ENCODE measurements at places on chromosomes 6 and 20.

- DNase-seq: no peak
These were observed 36.1 kb downstream of the DSTN start for GRCh38 chr20:17606001-17606400.

GRCh38 chr6:116954938-116955337 is 77.9 kb downstream of the RFX6 start:
- DNase-seq: no peak

DNA sequence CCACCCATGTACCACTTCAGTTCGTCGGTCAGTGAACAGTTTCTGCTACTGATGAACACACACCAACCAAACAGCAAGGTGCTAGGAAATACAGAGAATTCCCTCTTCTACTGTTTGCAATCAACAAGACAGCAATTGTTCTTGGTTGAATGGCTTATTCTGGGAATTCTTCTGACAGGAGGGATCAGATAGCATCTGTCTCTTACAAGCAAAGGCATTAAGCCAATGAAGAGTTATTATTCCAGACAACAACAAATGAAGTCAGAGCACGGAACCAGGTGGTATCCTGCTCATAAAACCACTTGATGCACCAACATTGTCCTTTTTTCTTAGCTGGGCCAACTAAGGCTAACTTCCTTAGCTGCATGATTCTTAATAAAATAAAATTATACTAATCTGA is 37.8 kb downstream of the PTPRK start:
- DNase-seq: no peak

DNA sequence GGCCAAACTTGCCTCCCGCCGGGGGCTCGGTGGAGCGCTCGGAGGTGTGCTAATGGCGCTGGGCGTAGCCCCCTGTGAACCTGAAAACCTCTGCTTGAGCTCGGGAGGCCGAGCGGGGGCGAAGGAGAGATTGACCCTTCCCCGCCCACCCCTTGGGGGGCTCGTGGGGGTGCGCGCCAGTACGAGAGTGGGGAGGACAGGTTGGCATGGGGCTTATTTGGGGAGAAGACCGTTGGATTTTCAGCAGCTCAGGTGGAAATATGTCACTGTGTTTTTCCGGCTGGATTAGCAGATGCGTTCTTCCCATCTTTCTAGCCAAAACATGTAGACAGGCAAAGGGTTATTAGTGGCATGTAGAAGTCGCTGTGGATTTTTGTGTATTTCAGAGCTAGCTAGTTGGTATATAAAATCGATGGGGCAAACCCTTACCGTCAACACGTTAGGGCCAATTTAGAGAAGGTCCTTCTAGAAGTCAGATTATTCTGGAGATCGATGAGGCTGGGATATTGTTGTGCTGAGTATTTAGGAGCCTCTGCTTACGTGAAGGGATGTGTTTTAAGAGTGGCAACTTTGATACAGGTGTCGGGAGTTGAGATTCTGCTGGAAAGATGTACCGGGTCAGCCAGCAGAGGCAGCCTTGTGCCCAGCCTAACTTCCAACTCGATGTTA is 525 bp downstream of the NCOA7 start:
- DNase-seq: no peak

DNA sequence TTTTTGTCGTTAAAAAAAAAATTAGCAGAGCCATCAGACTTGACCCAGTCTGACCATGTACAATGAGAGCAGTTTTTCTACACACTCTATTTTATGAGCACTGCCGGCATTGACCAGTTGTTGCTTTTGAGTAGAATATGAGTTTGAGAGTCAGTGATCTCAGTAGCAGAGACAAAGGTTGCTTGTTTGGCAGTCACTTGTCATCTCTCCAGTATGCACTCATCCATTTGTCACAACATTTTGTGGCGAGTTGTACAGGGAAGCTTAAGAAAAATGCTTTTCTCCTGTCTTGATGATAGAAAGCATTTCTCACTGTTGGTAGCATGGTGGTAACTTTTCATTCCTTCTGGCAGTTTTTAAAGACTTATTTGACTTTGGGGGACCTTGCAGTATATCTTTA is 159.9 kb downstream of the MMS22L start:
- DNase-seq: no peak

- no peak for DNase-seq
These were observed 119.4 kb downstream of the JARID2 start for GRCh38 chr6:15365273-15365687.

DNA sequence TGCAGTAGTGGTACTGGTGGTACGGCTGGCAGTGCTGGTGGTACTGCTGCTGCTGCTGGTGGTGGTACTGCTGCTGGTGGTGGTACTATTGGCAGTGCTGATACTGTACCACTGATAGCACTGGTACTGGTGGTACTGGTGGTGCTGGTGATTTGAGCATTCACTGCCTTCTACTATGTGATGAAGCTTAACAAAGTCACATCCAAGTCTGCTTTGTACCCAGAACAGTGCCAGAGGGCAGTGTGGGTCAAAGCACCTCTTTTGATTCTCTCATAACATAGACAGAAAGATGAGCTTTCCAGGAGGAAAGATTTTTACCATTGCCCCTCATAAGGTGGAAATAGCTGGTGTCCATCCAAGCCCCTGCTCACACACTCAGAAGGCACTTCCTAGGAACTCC is 48.7 kb downstream of the ANKRD6 start:
- DNase-seq: no peak

DNA sequence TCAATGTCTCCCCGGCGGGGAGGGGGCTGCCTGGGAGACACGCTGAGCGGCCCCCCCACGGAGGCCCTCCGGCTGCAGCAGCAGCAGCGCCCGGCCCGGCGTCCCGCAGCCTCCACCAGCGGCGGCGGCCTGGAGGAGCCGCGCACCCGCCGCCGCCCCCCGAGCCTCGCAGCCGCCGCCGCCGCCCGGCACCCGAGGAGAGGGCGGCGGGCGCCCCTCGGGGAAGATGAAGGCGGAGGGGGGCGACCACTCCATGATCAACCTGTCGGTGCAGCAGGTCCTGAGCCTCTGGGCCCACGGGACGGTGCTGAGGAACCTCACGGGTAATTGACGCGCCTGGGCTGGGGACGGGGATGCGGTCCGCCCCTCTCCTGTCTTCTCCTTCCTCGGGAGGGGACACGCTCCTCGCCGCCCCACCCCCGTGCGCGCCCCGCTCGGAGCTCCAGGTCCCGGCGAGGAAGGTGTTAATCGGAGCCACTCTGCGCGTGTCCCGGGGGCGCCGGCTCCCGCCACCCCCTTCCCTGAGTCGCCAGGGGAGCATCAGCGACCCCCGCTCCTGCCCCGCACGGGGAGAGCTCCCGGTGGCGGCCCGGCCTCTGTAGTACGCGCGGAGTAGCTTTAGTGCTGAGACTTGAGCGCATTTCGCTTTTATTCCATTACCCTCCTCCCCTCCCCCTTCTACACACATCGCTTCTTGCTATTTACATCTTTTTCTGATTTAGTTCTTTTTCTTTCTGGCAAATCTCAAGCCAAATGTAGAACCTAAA is 686 bp downstream of the TMEM170B start:
- peak; percentile 6 for DNase-seq

Measured in stimulated activated CD4-positive, alpha-beta T cell treated with anti-CD3 and anti-CD28 coated beads, Interleukin-1b, Interleukin-23, amount 100 ng/mL, for 1 hour (primary cell).